Bladder microvascular endothelial cell (primary cell): ENCODE measurements at places on chromosomes 16 and 17. TPM values are rescaled to one million over a fixed set of nuclear protein-coding genes. Genes with fewer than 3 reads are reported as not detected.

The HYDIN gene
- 0.06 TPM in 1 of 2 replicates, not detected in the other for total RNA-seq

The PHOSPHO1 gene
- not detected in 2 replicates for total RNA-seq

The GP1BA gene
- 0.13 TPM in 1 of 2 replicates, not detected in the other for total RNA-seq

The HAP1 gene
- total RNA-seq, result 0.32 and 0.82 TPM in 2 replicates

The KRTAP2-2 gene
- not detected in 2 replicates for total RNA-seq

The SERPINF2 gene
- 0.49 TPM in 1 of 2 replicates, not detected in the other for total RNA-seq

The KRT23 gene
- 1.1 TPM in 1 of 2 replicates, not detected in the other for total RNA-seq

The STARD3 gene
- 35.8 and 38.1 TPM in 2 replicates for total RNA-seq

The OR2C1 gene
- total RNA-seq, result not detected in 2 replicates

The CA5A gene
- not detected in 2 replicates for total RNA-seq

The CTRB1 gene
- total RNA-seq, result not detected in 2 replicates

The TNRC6C gene
- total RNA-seq, result 4.0 and 16.0 TPM in 2 replicates

The CD7 gene
- not detected in 2 replicates for total RNA-seq

The CYB5B gene
- total RNA-seq, result 44.2 and 95.5 TPM in 2 replicates

The NXN gene
- 13.9 and 121 TPM in 2 replicates for total RNA-seq

The WNT9B gene
- total RNA-seq, result not detected in 2 replicates

The CX3CL1 gene
- 3.6 and 89.1 TPM in 2 replicates for total RNA-seq

The PVALEF gene
- total RNA-seq, result not detected in 2 replicates

The AURKB gene
- total RNA-seq, result 23.2 and 37.6 TPM in 2 replicates

The ITGB3 gene
- total RNA-seq, result 44.5 and 44.7 TPM in 2 replicates

The KRT31 gene
- not detected in 2 replicates for total RNA-seq

The CA7 gene
- total RNA-seq, result not detected in 2 replicates

The MYH8 gene
- not detected in 2 replicates for total RNA-seq

The NOXO1 gene
- 0.13 and 0.16 TPM in 2 replicates for total RNA-seq

The SULT1A3 gene
- 2.3 and 4.7 TPM in 2 replicates for total RNA-seq

The LRRC46 gene
- total RNA-seq, result 0.16 TPM in 1 of 2 replicates, not detected in the other

The CDH13 gene
- total RNA-seq, result 78.2 and 240 TPM in 2 replicates

The DHRS13 gene
- 7.4 and 12.3 TPM in 2 replicates for total RNA-seq

The HP gene
- not detected in 2 replicates for total RNA-seq

The MYH2 gene
- total RNA-seq, result not detected in 2 replicates

The ZMYND15 gene
- total RNA-seq, result 0.19 TPM in 1 of 2 replicates, not detected in the other

The HID1 gene
- total RNA-seq, result 19.3 and 36.4 TPM in 2 replicates

The PGAP6 gene
- 82.7 and 108 TPM in 2 replicates for total RNA-seq

The GCGR gene
- not detected in 2 replicates for total RNA-seq

The CA4 gene
- total RNA-seq, result 0.65 and 1.0 TPM in 2 replicates

The LSM12 gene
- 14.4 and 21.1 TPM in 2 replicates for total RNA-seq

The GPR139 gene
- not detected in 2 replicates for total RNA-seq

The CBLN1 gene
- not detected in 2 replicates for total RNA-seq

The DDX42 gene
- 42.3 and 118 TPM in 2 replicates for total RNA-seq

The B4GALNT2 gene
- under 0.01 TPM in 2 replicates for total RNA-seq

The INTS2 gene
- total RNA-seq, result 11.0 and 19.8 TPM in 2 replicates

The MMP2 gene
- total RNA-seq, result 14.2 and 73.8 TPM in 2 replicates
